ENCODE measurements at places on chromosomes 12 and 14.
A peak's percentile ranks its signal among the peaks of the same experiment; 100 is the strongest.

DNA sequence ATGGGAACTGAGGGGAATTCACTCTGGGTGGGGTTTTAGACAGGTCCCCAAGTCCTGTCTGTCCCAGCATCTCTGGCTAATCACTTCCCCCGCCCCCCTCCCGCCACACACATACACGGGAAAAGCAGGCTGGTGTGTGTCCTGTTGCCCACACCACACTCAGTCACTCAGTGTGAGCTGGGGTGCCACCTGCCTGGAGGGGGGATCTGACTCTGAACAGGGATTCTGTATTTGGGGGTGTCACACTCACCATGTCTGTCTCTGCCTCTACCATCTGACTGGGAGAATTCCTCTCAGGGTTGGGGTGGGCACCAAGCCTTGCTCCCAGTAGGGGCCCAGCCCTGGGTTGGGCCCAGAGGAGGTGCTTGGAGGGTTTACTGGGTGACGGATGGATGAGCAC lies 31.1 kb downstream of the SH2B3 start:
- no peak for DNase-seq

GRCh38 chr14:100142073-100143040 lies 17.1 kb downstream of the DEGS2 start:
- no peak for DNase-seq

- DNase-seq: peak; percentile 38
These were observed 25.2 kb upstream of the NTN4 start for GRCh38 chr12:95815632-95816212.

GRCh38 chr12:26510354-26510674 lies 314.9 kb downstream of the SSPN start:
- no peak for DNase-seq

GRCh38 chr12:74847169-74847568 lies 309.5 kb downstream of the ATXN7L3B start:
- no peak for DNase-seq

DNA sequence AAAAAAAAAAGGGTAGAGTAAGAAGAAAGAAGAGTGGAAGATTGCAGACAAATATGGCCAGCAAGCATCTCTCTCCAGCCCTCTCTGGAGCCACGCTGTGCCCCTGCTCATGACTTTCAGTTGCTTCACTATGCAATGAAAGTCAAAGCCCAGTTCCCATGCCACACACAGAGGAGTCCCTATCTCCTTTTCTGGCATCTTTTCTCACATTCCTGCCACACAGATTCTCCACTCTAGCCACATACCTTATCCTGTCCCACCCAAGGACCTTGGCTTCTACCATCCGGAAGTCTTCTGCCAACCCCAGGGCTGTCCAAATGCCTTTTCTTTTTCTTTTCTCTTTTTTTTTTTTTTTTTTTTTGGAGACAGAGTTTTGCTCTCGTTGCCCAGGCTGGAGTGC lies 39.3 kb upstream of the CAPRIN2 start:
- no peak for DNase-seq

DNA sequence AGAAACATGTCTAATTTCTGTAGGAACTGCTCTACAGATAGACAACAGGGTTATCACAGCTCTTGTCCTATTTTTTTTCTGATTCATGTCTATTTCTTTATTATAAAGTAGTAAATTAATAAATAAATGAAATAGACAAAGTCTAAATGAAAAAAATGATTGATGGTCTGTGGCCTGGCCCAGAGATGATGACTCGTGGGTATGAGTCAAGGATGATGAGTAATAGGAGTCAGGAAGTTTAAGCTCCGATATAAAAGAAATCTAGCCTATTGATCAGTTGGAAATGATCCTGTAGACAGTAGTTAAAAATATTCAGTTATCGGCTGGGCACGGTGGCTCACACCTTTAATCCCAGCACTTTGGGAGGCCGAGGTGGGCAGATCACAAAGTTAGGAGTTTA lies 90.6 kb upstream of the RTL1 start:
- peak; percentile 63 for DNase-seq

- DNase-seq: no peak
These were observed 3.3 kb downstream of the SNRPF start for GRCh38 chr12:95862038-95862437.

GRCh38 chr12:99026332-99027054 lies 381.4 kb downstream of the APAF1 start:
- DNase-seq: no peak

- peak; percentile 78 for DNase-seq
These were observed 131.8 kb upstream of the EEA1 start for GRCh38 chr12:93060666-93061472.

- no peak for DNase-seq
These were observed 24.2 kb downstream of the SH2B3 start for GRCh38 chr12:111429828-111430432.

- no peak for DNase-seq
These were observed 413 bp downstream of the RARG start for GRCh38 chr12:53231671-53231920.

DNA sequence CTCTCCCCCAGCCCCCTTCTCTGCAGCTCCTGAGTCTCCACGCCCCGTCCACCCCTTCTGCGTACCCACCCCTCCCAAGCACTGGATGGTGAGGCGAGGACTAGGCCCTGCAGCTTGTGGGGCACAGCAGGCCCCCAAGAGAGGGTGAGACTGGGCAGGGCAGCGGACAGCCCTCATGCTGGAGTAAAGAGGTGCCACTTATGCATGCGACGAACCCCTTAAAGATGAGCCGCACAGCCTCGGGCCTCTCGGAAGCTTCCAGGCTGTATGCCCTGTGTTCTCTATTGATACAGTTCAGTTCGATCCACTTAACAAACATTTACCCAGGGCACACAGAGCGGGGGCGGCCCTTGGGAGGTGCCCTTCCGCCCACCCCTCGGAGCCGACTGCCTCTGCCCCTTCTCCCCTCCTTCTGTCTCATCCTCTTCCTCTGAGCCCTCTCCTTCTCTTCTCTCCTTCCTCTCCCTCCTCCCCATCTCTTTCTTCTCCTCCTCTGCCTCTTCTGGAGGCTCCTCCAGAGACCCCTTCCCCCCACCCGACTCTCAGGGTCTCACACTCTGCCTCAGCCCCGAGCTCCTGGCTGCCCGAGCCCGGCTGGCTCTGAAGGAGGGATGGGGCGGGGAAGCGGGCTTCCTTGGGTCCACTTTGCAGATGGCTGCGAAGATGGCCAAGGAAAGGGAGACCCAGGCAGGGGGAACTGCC lies 32.7 kb upstream of the DLK1 start:
- no peak for DNase-seq

- no peak for DNase-seq
These were observed 67.2 kb downstream of the KSR2 start for GRCh38 chr12:117901631-117902030.

GRCh38 chr12:77351860-77352259 lies 286.5 kb upstream of the E2F7 start:
- DNase-seq: no peak

- no peak for DNase-seq
These were observed 137.4 kb downstream of the CALM1 start for GRCh38 chr14:90534091-90534837.

GRCh38 chr14:91511043-91511383 lies 903 bp upstream of the PPP4R3A start:
- no peak for DNase-seq

DNA sequence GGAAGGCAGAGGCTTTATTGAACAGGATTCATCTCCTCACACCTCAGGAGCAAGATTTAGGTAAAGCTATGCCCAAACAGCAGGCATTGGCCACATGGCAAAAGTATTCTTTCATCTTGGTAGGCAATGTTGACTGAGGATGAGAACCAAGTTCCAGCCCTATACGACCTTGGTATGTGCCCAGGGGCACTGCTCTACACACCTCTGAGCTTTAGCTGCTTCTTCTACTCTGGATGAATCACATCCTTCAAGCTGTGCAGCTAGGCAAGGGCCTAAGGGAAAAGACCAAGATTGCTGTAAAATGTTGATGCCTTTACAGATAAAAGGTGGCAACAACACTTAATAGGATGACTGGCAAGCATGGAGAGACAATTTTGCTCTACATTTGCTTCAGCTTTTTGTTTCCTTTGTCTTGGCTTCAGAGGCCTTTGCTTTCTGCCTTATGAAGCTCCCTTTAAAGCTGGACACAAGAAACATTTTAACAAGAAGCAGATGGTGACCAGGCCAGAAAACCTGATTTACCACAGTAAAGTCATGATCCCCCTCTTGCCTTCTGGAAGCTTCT lies 183.3 kb upstream of the KITLG start:
- DNase-seq: no peak

DNA sequence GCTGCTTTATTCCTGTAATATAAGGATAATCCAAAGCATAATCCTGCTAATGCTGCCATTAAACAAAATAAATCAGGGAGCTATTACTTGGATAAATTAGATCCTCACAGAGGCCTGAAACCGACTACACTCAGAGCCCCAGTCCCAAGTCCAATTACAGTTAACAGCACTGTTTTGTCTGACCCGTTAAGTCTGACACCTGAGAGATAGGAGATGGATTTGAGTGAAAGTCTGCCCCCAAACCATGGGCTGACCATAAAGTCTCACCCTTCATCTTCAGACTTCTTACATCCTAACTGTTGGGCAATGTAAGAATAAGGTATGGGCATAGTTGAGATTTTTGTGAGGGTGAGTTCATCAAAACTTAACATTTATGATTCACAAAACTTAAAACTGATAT lies 181.7 kb downstream of the PLCZ1 start:
- peak; percentile 7 for DNase-seq
